ENCODE measurements at places on chromosomes 3 and 15.

DNA sequence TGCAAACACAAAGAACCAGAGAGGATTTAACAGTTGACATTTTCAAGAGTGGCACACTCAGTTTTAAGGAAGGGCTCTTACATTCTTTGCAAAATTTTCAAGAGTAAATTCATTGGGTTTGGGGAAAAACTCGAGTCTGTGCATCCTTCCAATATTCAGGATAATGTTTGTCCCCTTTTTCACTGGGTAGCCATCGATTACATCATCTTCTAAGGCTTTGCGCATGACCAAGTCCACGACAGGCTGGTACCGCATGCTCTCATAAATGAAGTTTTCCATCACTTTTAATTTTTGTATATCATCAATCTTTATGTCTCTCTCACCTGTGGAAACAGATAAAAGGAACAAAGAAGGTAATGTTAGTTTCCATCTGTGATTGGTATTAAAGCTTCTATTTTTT, 117.5 kb upstream of the TNFAIP8L3 start:
- DNase-seq = no peak

DNA sequence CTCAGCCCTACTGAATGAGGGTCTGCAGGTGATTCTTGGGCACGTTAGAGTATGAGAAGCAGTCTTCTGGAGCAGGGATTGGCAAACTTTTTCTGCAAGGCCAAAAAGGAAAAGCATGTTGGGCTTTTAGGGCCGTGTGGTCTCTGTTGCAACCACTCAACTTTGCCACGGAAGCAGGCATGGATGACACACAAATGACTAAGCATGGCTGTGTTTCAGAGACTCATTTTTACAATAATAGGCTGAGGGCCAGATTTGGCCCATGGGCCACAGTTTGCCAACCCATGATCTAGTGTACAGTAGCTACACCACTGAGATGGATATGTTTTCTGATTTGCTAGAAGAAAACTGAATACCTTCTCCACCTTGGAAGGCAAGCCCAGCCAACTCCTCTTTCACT, 66.1 kb upstream of the PRICKLE2 start:
- no peak for DNase-seq

GRCh38 chr15:69071260-69071659, 56.8 kb downstream of the NOX5 start:
- no peak for DNase-seq

- no peak for DNase-seq
Measured at GRCh38 chr3:52216585-52217408, 8.6 kb downstream of the TLR9 start.

DNA sequence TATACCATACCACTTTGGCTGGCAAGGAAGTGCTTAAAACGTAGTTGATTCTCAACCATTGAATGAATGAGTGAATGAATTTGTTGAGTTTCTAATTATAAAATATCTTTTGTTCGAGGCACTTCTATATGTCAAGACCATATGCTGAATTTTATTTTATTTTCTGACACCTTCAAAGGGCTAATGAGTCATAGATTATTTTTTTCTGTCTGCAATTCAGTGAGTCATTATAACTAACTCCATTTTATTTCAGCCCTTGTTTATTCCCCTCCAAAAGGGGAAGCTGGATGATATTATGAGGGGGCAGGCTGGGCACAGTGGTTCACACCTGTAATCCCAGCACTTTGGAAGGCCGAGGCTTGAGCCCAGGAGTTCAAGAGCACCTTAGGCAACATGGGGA, 142.4 kb downstream of the P2RY1 start:
- DNase-seq = no peak

GRCh38 chr15:58388211-58388610, 43.6 kb upstream of the LIPC start:
- no peak for DNase-seq

DNA sequence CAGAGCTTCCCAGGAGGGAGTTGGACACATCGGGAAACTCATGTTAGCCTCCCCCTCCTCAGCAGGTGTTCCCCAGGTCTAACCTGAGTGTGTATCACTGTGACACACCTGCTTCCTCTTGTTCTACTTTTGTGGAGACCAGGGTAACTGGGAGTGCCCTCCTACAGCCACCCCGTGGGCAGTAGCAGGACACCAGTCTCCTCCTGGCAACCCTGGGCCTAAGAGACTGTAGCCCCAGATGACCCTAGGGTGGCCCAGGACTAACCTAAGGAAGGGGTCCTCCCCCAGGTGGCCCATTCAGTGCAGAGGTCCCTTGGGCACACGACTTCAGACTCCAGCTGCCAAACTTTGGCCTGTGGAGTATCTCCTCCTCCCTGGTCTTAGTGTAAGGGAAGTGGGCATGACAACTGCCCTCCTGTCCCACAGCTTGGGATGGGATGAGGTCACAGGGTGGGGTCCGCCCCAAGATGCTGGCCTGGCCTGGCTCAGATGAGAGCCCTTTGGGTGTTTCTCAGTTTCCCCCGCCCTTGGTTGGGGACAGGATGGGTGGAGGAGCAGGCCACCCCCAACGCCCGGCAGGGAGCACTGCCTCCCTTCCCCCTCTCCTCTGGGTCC, 4.8 kb downstream of the CSK start:
- DNase-seq = no peak

GRCh38 chr3:108959017-108959416, 5.3 kb upstream of the GUCA1C start:
- DNase-seq = no peak

- no peak for DNase-seq
Measured at GRCh38 chr15:37636736-37637135, 297.7 kb upstream of the TMCO5A start.

- no peak for DNase-seq
Measured at GRCh38 chr3:48398701-48399386, 26.8 kb downstream of the FBXW12 start.

DNA sequence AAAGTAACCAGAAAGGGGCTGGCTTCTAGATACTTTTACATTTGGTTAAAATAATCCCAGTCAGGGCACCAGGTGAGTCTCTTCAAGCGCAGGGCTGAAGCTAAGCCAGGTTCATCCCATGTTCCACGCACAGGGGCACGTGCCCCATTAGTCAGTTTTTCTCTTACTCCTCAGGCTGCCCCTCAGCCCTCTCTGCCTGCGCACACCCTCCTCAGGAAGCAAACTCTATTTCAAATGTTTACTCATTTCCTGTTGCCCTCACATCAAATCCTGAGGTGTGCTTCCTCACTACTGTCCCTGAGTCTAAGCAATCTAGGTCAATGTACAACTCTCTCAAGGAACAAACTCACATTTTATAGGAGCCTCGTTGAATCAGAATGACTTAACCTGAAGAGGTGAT, 48.5 kb downstream of the THBS1 start:
- no peak for DNase-seq

DNA sequence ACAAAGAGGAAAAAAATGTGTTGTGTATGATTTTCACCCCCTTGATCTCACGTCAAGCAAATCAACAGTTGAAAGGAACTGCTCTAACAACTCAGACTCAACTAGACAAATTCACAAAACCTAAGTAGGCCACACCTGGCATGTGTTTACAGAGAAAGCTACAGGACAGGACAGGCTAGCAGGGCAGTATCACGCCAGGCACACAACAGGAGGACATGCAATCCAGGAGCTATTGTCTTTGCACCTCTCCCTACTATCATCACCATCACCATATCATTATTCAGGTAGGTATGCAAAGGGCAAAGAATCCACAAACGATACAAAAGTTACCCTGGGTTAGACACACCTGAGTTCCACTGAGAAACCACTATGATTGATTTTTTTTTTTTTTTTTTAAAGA, 86.4 kb downstream of the TBL1XR1 start:
- no peak for DNase-seq

DNA sequence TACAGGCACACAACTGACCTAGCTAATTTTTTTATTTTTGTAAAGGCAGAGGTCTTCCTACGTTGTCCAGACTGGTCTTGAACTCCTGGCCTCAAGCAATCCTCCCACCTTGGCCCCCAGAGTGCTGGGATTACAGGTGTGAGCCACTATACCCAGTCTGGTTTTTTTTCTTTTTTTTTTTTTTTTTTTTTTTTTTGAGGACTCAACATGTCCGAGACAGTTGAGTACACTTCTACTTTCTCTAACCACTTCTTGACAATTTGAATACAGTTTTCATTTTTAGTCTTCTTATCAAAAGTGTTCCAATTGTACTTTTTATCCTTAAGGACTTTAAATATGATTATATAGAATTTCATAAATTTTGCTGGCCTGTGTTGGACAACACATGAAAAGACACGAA, 7.4 kb upstream of the GSK3B start:
- DNase-seq = no peak

GRCh38 chr15:84899750-84900149, 15.3 kb downstream of the SLC28A1 start:
- no peak for DNase-seq

DNA sequence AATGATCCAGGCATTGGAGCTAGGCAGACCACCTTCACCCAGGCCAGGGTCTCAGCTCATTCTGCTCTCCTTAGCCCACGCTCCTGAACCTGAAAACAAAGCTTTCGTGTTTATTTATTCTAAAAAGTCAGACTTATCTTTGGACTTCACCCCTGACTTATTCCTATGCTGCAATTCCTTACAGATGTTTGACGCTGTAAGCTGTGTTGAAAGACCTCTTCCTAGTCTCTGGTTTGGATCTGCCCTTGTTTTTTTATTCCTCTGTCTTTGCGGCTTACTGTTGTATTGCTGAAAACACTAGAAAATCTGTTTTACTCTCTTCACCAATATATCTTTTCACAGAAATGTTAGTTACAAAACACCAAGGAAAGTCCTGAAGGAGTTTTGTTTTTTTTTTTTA, 40.5 kb upstream of the LDHAL6B start:
- no peak for DNase-seq

DNA sequence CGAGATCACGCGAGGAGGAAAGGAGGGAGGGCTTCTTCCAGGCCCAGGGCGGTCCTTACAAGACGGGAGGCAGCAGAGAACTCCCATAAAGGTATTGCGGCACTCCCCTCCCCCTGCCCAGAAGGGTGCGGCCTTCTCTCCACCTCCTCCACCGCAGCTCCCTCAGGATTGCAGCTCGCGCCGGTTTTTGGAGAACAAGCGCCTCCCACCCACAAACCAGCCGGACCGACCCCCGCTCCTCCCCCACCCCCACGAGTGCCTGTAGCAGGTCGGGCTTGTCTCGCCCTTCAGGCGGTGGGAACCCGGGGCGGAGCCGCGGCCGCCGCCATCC, 1.1 kb upstream of the SETD5 start:
- DNase-seq = peak; percentile 97

DNA sequence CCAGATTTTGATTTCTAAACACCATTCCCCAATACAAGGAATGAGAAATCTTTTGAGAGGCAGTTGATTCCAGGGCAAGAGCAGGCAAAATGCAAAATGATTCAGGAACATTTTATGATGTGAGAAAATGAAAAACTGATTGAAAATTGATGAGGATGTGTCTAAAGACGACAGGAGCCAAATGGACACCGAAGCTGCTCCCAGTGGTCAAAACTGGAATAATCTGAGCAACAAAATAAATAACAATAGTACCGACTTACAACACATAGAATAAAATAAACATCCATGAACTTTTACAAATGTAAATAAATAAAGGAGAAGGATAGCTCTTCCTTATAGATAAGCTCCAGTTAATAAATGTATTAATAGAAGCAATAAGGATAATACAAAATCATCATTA, 186.8 kb downstream of the OCA2 start:
- DNase-seq = no peak

DNA sequence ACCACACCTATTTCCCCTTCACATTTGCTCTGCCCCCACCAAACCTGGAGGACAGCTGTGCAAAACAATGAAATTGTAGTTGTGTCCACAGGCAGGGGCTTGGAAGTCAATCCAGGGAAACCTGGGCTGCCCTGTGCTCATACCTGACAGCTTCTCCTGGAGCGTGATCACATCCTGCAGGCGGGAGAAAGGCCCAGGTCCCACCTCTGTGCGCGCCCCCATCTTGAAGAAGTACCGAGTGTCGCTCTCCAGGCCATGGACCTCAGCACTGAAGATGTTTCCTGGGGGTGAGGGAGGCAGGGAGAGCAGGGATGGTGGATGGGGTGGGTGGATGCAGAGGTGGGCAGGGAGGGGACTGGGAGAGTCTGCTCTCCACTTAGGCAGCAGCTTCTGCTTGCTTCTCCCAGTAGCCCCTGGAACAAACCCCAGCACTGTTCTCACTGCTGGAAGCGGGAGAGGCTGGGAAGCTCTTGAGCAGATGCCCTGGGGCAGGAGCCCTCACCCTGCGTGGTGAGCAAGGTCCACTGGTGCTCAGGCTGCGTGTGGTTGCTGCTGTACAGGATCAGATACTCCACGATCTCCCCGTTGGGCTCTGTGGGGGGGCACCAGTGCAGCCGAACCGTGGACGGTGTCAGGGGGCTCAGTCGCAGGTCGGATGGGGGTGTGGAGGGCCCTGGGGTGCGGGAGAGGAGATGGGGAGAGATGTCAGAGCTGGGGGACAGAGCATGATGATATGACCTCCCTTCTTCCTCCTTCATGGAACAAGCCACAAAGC, 10.7 kb upstream of the IGDCC3 start:
- DNase-seq = no peak

- no peak for DNase-seq
Measured at GRCh38 chr3:156721687-156722618, 47.6 kb downstream of the TIPARP start.

DNA sequence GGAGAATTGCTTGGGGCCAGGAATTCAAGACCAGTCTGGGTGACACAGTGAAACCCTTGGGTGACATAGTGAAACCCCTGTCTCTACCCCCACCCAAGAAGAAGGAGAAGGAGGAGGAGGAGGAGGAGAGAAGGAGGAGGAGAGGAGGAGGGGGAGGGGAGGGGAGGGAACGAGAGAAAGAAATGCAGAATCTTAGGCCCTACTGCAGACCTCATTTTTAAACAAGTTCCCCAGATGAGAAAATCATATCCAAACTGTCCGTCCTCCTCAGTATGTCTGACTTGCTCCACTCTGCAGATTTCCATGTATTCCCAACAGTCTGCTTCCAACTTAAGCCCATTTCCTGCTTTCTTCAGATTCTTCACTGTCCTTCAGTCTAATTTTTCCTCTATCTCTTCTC, 63.9 kb upstream of the NUDT16 start:
- no peak for DNase-seq

DNA sequence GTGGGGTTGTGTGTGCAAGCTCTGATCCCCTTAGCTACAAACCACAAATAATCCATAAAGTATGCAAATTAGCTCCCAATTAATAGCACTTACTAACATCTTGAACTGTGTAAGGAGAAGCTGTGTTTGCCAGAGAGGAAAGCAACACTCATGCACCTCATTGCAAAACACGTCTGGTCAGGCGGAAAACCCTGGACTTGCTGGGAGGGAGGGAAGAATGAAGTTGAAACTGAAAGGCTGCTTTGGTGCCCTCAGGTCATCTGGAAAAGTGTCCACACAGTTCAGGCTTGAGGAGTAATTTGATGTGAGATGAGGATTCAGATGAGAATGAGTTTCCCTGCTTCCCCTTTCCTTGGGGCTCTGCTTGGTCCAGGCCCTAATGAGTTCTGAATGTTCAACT, 185.5 kb upstream of the ANKRD28 start:
- no peak for DNase-seq

GRCh38 chr15:58309963-58310928, 121.5 kb upstream of the LIPC start:
- no peak for DNase-seq

DNA sequence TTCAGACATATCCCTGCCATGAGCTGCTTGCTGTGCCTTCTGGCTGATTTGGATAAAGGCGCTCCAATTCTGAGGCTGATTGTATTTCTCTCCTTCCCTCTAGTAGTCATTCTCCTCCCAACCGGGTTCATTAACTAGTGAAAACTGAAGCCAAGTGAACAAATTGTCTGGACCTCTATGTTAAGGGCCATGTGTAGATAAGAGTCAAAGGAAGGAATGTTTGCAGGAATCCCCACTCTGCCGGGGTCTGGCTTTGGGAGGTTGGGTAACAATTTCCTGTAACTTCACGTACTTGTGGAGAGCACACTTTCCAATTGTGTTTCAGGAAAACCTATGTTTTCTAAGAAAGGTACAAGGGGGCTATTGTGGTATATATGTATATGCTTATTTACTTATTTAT, 38.2 kb upstream of the SUCLG2 start:
- DNase-seq = no peak

All from GDM1 (cell line).